ENCODE measurements at places on chromosomes 2 and 18.

DNA sequence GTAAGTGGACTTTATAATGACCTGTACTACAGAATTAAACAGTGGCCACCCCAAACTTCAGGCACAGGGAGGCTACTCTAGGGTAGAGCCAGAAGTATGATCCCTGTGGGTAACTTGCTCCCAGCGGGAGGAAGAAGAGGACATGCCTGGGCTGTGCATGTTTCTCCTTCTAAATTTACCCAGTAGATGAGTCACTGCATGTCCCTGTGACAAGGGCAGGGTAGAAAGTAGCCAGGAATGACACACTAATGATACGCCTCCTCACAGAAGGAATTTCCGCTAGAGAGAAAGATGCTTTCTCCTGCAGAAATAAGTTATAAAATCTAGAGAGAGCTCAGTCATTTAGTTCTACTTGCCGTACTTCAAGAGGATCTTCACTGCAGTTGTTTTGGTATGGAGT is 7.5 kb downstream of the ACYP2 start:
- no peak for DNase-seq

- DNase-seq, result peak; percentile 24
These were observed 85.1 kb upstream of the ACAA2 start for GRCh38 chr18:49898421-49898820.

DNA sequence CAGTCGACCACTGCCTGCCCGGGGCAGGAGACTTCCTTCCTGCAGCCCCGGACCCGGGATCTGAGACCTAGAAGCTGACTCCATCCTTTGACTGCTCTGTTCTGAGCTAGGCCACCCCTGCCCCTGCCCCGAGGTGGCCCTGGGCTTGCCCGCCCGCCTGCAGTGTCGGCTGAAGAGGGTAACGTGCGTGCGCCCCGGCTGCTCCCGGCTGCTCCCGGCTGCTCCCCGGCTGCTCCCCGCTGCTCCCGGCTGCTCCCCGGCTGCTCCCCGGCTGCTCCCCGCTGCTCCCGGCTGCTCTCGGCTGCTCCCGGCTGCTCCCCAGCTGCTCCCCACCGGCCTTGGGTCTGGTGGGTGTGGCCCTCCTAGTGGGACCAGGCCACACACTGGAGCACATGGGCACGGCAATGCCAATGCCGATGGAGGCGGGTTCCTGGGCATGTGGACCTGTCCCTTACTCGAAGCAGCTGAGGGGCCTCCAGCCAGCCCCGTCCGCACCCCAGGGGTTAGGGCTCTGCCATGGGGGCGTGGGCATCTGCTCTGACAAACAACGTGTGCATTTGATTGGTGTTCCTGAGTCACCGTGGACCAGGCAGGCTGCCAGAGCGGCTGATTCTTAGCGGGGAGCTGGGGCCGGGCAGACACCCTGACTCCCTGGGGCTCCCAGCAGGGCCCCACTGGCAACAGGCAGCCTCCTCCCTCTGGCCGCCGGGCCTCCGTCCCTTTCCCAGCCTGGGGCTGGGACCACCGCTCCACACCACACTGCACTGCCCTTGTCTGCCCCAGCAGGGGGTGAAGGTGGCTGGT is 2.0 kb upstream of the GAL3ST2 start:
- no peak for DNase-seq

GRCh38 chr18:6929370-6930102 is 188.1 kb downstream of the LAMA1 start:
- DNase-seq, result no peak

GRCh38 chr2:223469270-223470046 is 132.7 kb downstream of the SCG2 start:
- DNase-seq, result no peak

DNA sequence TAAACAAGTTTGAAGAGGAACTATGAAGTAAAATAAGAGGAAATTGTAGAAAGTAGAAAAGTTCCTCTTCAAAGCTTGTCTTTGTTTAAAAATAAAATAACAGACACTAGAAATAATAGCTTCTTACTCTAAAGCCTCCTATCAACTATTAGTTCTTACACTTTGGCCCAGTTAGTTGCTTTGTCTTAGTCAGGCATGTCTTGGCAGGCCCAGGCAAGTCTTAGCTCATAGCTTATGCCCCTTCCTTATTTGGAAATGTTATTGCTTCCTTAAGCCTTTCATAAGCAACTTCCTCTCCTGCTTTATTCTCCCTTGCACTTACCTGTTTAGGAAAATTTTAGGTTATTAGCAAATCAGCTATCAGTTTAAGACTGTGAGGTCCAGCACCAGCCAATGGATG is 950.6 kb upstream of the LRATD1 start:
- no peak for DNase-seq

GRCh38 chr18:71743634-71744033 is 800.5 kb downstream of the CBLN2 start:
- DNase-seq, result no peak

- DNase-seq, result peak; percentile 51
These were observed 3.0 kb downstream of the HPCAL1 start for GRCh38 chr2:10305715-10306114.

- no peak for DNase-seq
These were observed 4.9 kb downstream of the ERFE start for GRCh38 chr2:238163481-238164198.

DNA sequence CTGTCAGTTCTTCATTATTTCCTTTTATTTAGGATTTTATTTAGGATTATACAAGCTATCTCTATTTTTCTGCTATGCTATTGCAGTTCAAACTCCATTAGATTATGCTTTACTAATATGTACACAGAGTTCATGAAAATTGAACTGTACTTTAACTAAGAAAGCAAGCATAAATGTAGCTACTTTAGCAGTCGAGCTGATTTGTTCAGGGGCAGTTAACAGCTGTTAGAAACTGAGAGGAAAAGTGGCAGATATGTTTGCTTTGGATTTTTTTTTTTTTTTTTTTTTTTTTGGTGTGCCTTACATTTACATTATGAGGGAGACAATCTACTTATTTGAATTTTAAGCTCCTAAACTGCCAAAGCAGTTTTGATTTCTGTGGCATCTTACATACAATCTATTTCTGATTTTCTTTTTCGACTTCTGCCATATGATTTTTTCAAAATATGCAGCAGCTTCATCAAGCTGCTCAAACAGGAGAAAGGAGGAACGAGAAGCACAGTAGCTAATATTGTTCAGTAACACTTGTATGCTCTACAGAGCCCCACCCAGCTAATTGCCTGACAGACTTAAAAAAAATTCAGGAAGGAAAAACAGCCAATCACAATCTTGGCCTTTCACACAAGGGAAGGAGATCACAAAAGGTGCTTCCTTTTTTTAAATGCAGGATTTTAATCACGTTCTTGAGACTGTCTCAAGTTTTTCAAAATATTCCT is 233.4 kb upstream of the SIX3 start:
- peak; percentile 36 for DNase-seq

GRCh38 chr2:229489016-229489415 is 217.9 kb upstream of the PID1 start:
- DNase-seq, result no peak

DNA sequence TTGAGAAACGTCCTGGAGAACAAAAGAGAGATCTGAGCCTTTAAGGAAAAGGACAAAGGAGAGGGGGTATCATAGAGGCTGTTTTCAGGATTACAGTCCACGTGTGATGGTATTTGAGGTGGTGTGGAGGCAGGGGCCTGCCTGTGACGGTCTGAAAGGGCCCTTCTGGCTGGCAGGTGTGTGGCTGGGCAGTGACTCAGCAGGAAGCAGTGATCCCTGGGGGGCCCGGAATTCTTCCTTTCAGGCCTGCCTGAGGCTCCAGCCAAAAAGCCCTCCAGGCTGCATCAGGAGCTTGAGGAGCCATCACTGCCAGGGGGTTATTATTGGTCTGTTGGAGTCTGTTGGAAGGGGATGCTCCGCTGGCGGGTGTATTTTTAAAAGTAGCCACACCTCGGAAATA is 97.2 kb upstream of the TMEM18 start:
- no peak for DNase-seq

DNA sequence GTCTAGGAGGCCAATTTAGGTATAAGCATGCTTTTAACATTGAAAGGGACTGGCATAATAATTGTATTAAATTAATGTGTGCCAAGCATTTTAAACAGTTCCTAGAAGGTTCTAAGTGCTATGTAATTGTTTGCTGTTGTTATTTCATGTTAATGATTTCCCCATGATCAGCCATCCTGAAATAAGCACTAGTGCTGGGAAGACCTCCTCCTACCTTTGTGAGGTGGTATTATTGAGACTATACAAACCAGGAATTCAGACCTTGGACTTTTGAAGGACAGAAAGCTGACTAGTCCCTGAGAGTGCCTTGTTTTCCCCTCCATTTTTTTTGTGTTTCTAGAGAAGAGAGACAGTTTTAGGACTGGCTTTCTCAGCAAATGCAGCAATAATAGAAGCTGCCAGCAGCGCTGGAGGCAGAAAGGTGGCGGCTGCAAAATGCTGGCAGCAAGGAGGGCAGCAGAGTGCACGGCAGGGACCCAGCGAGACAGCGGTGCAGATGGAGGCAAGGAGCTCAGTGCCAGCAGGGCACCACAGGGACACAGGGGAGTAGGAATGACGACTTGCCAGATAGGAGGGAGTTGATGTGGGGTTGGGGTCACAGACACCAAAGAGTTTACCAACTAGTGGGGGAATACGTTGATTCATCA is 25.3 kb downstream of the NABP1 start:
- DNase-seq, result no peak

GRCh38 chr2:134988994-134989605 is 58.1 kb downstream of the MAP3K19 start:
- peak; percentile 20 for DNase-seq

DNA sequence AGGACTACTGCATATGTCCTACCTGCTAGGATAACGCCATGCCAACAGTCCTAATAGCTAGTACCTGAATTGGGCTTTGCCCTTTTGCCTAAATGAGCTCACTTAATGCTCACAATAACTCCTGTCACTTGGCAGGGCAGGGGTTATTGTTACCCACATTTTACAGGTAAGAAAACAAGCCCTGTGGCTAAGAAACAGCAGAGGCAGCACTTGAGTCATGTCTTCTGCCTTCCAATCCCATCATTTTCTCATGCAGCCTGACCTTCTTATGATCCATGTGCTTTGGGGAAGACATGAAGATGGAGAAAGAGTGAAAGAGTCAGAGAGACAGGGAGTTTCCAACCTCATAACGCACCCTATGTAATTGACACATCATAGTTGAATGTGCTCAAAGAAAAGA is 33.6 kb upstream of the LPIN1 start:
- no peak for DNase-seq

DNA sequence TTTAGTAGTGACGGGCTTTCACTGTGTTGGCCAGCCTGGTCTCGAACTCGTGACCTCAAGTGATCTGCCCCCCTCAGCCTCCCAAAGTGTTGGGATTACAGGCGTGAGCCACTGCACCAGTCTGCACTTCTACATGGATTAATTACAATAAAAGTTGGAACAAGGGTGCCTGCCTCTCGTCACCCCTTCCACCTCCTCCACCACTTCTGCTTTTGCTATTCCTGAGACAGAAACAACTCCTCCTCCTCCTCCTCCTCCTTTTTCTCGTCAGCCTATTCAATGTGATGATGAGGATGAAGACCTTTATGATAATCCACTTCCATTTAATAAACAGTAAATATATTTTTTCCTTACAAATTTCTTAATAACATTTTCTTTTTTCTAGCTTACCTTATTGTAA is 35.2 kb downstream of the SRBD1 start:
- DNase-seq, result no peak

GRCh38 chr2:88540346-88540745 is 86.9 kb downstream of the EIF2AK3 start:
- no peak for DNase-seq

- no peak for DNase-seq
These were observed 84.9 kb downstream of the MAPK4 start for GRCh38 chr18:50644807-50645206.

- DNase-seq, result no peak
These were observed 2.4 kb upstream of the RIF1 start for GRCh38 chr2:151407281-151407680.

- DNase-seq, result no peak
These were observed 886.4 kb upstream of the CDH2 start for GRCh38 chr18:29063346-29063745.

GRCh38 chr2:120791962-120792297 is 56.3 kb downstream of the GLI2 start:
- DNase-seq, result no peak

- no peak for DNase-seq
These were observed 58.0 kb downstream of the RND3 start for GRCh38 chr2:150429384-150429961.

- no peak for DNase-seq
These were observed 255.6 kb upstream of the OSR1 start for GRCh38 chr2:19614066-19614465.

GRCh38 chr2:143262389-143262788 is 133.2 kb downstream of the ARHGAP15 start:
- DNase-seq, result no peak

GRCh38 chr2:186879312-186879711 is 30.3 kb upstream of the ZSWIM2 start:
- DNase-seq, result no peak

DNA sequence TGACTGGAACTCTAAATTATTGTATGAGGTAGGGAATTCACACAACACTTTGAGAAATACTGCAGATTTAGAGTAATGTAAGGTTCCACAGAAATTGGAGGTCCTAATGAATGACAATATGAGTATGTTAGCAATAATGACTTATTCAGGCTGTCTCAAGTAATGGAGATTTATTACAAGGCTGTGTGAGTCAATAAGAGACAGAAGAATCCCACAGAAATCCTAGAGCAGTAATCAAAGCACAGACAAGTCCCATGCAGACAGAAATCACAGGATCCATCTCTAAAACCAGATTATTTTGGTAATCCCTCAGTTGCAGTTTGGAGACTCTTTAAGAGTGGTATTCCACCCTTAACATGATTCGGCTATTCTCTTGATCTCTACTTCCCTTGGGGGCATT is 83.6 kb downstream of the FAM161A start:
- DNase-seq, result no peak

- no peak for DNase-seq
These were observed 16.0 kb upstream of the CNDP2 start for GRCh38 chr18:74480149-74480651.

- no peak for DNase-seq
These were observed 16.1 kb downstream of the MROH2A start for GRCh38 chr2:233794128-233794658.

DNA sequence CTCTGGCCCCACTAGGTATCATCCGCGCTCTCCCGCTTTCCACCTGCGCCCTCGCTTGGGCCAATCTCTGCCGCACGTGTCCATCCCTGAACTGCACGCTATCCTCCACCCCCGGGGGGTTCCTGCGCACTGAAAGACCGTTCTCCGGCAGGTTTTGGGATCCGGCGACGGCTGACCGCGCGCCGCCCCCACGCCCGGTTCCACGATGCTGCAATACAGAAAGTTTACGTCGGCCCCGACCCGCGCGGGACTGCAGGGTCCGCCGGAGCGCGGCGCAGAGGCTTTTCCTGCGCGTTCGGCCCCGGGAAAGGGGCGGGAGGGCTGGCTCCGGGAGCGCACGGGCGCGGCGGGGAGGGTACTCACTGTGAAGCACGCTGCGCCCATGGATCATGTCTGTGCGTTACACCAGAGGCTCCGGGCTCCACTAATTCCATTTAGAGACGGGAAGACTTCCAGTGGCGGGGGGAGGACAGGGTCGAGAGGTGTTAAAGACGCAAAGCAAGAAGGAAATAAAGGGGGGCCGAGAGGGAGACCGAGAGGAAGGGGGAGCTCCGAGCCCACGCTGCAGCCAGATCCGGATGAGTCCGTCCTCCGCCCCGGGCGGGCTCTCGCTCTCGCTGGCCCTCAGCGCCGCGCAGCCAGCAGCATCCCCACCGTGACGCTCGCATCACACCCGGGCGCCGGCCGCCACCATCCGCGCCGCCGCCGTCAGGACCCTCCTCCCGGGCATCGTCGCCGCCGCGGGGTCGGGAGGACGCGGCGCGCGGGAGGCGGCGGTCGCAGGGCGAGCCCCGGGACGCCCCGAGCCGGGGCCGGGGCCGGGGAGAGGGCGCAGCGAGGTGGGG is 664 bp downstream of the NETO1 start:
- DNase-seq, result no peak

All from CD4-positive, alpha-beta T cell treated with Interleukin-1 beta for 1 hour (primary cell).